ENCODE measurements at places on chromosomes 1 and 21. TPM values are rescaled to one million over a fixed set of nuclear protein-coding genes. Genes with fewer than 3 reads are reported as not detected.

- no peak for ATAC-seq
Measured at GRCh38 chr21:14758849-14759248, 212.7 kb upstream of the SAMSN1 start.

DNA sequence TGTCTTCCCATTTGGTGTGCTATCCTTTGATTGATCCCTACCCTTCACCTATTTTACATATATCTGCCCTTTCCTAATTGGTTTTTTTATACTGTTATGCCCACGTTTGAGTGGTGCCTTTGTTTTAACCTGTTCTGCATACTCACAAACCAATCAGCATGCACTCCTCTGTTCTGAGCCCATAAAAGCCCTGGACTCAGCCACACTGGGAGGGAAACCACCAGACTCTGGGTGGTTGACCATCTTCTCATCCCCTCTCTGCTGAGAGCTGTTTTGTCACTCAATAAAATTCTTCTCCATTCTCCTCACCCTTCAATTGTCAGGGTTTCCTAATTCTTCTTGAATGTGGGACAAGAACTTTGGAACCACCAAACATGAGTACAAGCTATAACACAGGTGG lies 989.8 kb downstream of the ADGRL2 start:
- no peak for ATAC-seq

GRCh38 chr1:182620924-182621585 lies 16.9 kb upstream of the RGS16 start:
- no peak for ATAC-seq

- no peak for ATAC-seq
Measured at GRCh38 chr1:186304982-186305949, 69.8 kb downstream of the TPR start.

GRCh38 chr21:17438635-17439034 lies 74.2 kb upstream of the CXADR start:
- no peak for ATAC-seq

DNA sequence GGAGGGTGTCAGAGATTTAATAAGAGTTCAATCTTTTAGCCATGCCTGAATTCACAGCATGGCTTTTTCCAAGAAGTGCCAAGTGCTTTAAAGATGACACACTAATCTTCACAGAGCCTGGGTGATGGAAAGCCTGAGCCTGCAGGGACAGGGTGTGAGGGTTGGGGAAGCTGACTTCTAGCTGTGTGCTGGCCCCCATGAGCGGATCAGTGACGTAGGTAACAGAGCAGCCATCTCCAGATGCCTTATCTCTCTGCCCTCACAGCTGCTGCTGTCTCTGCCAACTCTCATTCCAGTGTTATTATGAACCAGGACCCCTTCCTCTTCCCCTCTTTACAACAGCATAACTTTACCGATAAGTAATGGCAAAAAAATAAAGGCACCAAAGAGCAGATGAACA lies 30.6 kb downstream of the FAM78B start:
- ATAC-seq, result no peak

DNA sequence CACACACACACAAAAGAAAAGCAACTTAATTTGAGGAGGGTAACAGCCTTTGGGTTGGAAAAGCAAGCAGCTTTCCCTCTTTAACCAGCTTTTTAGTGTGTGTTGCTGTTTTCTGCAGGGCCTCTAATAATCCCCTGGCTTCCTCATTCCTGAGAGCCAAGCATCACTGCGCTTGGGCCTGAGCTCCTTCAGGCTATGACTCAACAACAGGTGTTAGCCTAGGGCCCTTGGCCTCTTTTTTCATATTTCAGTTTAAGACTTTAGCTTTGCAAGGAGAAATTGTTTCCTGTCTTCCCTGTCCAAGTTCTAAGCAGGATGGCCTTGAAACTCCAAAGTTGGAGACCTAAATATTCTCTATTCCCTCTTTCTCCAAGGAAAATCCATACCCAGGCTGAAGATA lies 26.2 kb upstream of the SNX27 start:
- peak; percentile 76 for ATAC-seq

DNA sequence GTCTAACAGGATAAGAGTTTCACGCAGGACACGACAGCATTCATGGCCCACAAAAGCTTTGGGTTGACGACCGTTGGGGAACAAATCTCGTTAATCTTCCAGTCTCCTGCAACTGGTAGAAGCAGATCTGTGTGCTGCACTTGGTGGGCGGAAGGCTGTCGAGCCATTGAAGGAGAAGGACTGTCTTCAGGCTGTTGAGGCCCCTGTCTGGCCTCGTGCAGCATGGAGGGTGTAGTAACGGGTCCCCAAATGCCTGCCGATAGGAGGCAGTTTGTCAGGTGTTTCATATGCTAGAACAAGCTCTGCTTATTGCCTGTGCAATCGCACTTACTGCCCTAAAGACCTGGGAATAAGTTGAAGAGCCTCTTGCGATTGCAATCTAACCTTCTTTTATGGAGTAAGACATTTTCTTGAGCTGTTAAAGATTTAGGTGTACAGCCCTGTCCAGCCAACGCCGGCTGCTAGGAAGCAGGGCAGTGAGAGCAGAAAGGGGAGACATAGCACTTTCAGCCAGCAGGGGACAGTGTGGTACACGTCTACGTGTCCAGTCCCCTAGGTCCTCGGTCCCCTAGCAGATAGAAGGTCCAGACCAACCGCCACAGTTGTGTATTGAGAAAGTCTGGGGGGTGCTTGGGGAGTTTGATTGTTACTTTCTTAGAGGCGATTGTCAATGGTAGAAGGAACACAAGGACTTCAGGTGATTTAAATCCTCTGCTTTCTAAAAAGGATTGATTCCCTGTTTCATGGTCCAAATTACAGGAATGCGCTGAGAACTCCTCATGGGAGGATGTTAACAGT lies 102.3 kb upstream of the TMPRSS2 start:
- ATAC-seq, result peak; percentile 30

The CD48 gene
- 2.0 TPM for total RNA-seq

The MAP1LC3C gene
- total RNA-seq, result not detected
